ENCODE measurements at places on chromosomes 4 and X.

DNA sequence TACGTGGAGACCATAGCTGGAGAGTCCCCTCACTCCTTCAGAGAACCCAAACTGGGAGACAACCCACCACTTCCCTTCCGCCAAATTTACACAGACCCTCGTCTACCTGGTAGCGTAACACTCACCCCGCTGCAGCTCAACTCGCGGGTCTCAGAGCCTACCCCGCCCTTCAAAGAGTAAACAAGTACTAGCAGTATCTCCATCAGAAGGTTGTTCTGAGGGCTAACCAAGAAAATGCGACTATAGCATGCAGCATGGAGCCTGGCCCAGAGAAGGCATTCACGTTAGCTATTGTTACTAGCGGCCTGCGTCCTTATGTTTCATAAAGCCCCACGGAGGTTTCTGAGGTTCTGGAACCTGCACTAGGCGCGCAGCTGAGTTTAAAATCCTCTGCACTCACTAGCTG is 531 bp upstream of the MANBA start:
- no peak for DNase-seq

- DNase-seq, result no peak
Observed at GRCh38 chr4:138915756-138916155, 99.8 kb upstream of the NOCT start.

DNA sequence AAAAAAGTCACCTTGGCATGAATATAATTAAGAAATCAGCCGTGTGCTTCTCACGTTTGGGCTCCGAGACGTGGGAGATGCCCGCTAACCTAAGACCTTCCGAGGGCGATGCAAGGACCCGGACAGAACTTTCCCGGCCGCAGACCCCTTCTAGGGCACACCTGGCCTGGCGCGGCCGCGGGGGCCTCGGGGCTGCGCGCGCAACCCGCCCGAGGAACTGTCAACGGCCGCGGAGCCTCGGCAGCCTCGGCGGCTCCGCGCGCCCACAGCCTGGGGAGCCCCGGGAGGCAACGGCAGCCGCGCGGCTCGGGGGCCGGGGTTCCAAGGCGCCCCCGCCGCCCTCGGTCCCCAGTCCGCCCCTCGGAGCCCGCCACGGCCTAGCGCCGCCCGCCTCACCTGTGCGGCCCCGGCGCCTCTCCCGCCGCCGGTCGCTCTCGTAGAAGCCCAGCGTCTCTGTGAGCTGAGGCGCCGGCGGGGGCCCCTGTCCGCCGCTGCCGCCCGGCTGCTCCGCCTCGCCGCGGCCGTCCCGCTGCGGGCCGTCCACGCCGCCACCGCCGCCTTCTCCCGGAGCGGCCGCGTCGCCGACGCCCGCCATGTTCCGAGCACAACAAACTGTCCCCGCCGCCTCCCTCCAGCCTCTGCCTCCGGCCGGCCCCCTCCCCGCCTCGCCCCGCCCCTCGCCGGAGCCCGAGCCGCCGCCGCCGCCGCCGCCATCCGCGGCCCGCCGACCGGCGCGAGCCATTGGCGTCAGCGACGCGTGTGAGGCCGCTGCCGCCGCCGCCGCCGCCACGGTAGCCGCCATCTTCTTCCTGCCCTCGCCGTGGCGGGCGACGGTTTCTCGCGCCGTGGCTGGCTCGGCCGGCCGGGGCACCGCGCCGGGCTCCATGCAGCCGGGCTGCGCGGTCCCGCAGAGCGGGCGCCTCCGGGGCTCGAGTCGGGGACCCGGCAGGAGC is at the start of gene TAPT1:
TAPT1 (minus strand) TSS at position 609 of the 953 bp plus-strand sequence; CDS start at position 595, 14 bp downstream.
- peak; percentile 73 for DNase-seq

GRCh38 chr4:23279377-23279986 is 586.7 kb downstream of the GBA3 start:
- no peak for DNase-seq

GRCh38 chr4:75745161-75745560 is 20.8 kb downstream of the USO1 start:
- no peak for DNase-seq

GRCh38 chr4:170089274-170089667 is 485 bp downstream of the AADAT start:
- no peak for DNase-seq

DNA sequence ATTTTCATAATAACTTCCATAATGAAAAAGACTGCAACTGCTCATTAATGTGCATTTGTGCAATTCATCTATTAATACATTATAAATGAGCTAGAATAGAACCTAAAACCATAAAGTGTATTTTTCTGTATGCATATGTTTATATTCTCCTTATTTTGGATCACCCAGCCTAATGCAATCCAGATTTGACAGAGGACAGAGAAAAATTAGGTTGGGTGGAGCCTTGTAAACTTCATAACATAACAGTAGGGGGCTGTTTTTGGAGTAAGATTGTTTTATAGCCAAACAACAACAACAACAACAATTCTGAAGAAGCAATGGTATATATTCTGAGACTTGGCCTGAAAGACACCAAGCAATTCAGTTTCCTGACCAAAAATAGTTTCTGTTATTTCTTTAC is 615.3 kb upstream of the SLIT2 start:
- DNase-seq, result no peak

DNA sequence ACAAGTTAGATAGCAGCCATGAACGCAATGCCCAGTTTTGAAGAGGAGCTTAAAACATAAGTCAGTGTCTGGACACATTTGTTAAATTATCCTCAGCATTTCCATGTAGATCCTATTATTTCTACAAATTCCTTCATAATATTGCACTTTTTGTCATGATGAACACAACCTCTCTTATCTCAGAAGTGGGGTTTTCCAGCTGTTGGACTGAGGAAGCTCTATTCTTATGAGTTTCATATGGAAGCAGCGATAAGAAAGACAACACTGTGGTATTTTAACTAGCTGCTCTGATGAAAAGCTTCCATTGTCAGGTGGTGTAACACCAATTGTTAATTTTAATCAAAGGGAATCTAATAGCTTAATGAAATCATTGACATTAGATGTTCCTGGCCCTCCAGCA is 308.7 kb downstream of the GBA3 start:
- no peak for DNase-seq

DNA sequence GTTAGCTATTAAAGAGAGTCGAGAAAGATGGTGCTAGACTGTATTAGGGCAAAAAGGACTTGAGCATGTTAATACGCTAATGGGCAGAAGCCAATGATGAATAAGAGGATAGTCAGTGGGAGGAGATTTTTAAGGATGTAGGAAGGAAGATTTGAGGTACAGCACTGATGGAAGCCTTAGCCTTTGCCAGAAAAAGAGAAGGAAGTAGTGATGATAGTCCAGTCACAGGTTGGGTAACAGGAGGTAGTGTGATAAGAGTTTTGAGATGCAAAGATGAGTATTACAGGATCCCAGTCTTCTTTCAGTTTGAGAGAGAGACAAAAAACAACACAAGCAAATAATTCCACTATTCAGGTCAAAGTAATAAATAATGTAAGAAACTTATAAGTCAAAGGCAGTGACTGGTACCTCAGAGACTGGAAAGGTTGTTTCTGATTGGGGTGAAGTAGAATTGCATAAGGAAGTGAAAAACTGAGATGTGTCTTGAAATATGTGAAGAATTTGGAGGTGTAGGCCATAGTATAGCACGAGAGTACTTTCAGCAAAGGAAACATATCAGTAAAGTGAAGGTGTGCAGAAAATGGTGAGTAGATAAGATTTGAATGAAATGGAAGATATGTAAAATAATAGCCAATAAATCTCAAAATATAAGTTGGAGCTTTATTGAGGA is 22.1 kb upstream of the NDNF start:
- no peak for DNase-seq

DNA sequence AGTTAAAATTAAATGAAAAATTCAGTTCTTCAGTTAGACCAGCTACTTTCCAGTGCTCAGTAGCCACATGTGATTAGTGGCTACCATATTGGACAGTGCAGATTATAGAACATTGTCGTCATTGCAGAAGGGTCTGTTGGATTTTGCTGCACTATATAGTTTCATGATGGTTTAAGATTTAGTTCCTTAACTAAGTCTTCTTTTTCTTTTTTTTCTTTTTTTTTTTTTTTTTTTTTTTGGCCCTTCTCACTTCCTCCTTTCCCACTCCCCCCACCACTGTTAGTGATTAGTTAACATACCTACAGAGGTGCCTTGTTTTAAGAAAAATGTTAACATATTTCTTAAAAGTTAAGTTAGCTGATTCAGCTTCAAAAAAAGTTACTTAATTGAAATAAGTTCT is 9.0 kb downstream of the RAB9A start:
- DNase-seq, result no peak

DNA sequence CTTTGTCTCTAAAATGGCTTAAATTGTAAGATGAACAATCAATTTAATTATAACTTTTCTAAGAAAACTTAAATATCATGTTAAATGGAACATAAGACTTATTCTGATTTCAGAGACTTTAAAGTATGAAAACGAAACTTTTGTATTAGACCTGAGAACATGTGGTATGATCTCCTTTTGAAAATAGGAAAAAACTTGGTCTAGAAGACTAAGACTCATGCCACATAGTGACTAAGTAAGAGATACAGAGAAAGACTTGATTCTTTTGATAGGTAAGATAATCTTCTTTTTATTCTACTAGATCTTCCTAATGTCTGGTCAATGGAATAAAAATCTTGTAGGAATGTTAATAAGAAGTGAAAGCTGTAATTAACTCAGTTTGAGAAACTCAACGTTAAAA is 326.3 kb upstream of the GRIA3 start:
- no peak for DNase-seq

- DNase-seq, result no peak
Observed at GRCh38 chr4:77120886-77121508, 36.0 kb upstream of the CCNG2 start.

DNA sequence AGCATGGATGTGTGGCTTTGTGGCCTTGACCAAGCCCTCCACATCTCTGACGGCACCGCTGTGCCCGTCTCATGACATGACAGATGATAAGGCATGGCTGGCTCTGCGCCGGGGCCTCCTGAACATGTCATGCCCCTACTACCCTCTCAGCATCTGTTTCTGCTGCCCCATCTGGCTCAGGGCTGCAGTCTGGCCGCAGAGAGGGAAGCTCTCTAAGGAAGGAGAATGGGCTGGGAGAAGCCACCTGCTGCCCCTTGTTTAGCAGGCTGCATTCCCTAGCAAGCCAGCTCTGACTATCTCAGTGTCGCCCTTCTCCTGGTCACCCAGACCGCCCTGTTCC is 7.2 kb downstream of the ZNF185 start:
- no peak for DNase-seq

DNA sequence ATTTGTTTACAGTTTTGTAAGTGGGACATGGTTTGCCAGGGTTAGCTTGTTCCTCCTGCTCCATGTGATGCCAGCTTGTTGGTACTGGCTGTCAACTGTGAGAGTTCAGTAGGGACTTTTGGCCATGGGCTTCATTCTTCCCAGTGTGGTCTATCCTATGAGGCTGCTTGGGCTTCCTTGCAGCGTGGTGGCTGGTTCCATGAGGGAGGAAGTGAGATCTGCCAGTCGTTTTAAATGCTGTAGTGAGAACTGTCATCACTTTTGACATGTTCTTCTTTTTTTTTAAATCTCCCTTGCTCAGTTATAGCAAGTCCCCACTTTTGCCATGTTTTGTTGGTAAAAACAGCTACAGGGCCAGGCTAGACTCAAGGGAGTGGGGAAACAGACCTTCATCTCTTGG is 15.9 kb downstream of the NSD2 start:
- no peak for DNase-seq

DNA sequence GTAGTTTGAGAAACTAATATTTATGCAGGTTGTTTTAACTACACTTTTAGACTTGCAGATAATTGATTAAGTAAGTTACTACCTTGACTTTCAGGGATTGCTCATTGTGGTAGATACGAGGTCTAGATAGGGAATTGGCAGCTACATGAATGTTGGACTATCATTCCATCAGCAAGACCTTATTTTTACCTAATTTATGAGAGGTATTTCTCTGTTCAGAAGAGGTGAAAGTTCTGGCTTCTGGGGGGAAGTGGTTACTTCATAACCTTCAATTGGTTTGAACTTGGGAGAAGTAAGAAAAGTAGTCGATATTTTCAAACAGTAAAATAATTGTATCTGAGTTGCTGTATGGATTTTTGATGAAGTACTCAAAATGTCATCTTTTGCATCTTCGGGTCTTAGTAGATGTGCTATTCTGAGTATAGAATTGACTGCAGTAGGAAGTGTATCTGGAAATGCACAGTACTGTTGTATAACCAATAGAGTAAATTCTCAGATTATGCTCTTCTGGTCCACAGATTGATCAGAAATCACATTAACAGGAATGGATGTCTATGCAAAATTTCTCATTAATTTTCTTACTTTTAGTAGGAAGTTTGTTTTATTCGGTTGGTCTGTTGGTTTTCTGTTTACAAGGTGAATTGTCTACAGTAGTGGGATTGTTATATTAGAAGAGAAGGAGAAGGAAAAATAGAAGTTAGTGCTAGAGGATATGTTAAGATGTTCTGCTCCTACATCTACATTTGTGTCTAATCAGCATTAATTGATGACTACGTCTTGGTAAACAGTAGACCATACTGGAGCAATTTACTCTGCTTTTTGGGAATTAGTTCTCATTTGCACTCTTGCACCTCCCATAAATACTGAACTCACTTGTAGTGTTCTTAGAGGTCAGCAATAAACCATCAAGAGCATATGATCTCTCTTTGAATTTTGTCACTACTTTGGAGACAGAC is 3.0 kb downstream of the NFKB1 start:
- DNase-seq, result no peak

DNA sequence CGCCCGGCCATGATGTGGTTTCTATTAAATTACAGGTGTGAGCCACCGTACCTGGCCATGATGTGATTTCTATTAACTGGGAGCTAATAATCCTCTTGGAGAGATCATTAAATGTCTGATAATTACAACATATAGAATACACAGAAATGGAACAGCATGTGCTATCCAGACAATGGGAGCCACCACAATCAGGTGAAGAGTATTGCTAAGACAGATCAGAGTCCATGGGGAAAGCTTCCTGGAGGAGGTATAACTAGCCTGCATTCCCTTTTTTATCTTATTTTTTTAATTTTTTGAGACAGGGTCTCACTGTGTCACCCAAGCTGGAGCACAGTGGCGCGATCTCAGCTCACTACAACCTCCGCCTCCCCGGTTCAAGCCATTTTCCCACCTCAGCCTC is 146.8 kb downstream of the CHRNA9 start:
- DNase-seq, result no peak

- DNase-seq, result no peak
Observed at GRCh38 chr4:16890651-16891050, 7.8 kb downstream of the LDB2 start.

DNA sequence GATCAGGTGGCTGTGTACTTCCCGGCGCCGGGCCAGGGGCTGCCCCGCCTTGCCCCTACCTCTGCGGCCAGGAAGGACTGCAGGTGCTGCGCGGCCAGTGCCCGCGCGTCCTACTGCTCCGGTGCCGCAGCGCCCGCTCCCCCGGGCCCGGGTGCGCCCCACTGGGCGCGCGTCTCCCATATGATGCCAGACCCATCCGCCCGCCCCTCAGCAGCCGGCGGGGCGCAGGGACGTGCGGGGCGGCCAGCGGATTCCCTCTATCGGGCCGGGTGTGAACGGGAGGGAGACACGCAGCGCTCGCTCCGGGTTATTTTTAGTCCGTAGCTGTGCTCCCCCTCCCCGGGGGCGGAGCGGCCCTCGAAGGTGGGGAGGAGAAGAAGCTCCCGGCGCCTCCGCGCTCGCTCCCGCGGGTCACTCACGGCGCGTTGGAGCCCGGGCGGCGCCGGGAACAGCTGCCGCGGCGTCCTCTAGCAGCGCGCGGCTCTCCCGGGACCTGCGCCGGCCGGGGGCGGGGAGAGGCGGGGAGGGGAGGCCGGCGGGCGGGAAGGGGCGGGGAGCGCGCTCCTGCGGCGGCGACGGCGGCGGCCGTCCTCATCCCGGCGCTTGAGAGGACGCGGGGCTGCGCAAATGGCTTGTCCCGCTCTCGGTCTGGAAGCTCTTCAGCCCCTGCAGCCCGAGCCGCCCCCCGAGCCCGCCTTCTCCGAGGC is 103.6 kb downstream of the UCHL1 start:
- no peak for DNase-seq

- DNase-seq, result no peak
Observed at GRCh38 chr4:139118365-139118764, 58.7 kb downstream of the ELF2 start.

All from stimulated activated CD4-positive, alpha-beta T cell treated with anti-CD3 and anti-CD28 coated beads, TNF-alpha, amount 100 ng/mL, for 1 hour (primary cell).